Activated naive CD8-positive, alpha-beta T cell treated with anti-CD3 and anti-CD28 coated beads, Interleukin-2, amount 50 U/mL, for 24 hours (primary cell): ENCODE measurements at places on chromosomes 4 and X.

DNA sequence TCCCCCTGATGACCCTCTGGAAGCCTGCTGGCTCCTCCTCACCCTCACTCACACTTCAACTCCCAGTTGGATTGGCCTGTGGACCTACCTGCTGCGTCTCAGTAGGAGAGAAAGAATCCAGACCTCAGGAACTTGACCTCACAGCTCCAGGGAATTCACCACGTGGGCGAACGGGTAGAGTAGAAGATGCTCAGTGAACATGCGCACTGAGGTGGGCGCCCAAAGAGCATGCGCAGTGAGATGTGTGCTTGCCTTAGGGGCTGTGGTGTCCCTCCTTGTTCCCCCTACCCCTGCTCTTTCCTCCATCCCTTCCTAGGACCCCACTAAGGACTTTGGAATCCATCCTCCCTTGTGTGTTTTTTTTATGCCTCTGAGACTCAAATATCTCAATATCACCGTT, 12.9 kb downstream of the FOXR2 start:
- H3K36me3 ChIP-seq, result no peaks in the 10 kb centered on the region
- no peaks in the 10 kb centered on the region for H3K4me1 ChIP-seq
- no peak overlapping the region for H3K4me3 ChIP-seq
- no peak for DNase-seq

- DNase-seq, result no peak
- peaks cover 9% of the 10 kb centered on the region for H3K36me3 ChIP-seq
- peaks cover 78% of the 10 kb centered on the region for H3K27me3 ChIP-seq
- H3K4me1 ChIP-seq, result peaks cover 9% of the 10 kb centered on the region
- no peak overlapping the region for H3K27ac ChIP-seq
- H3K4me3 ChIP-seq, result no peak overlapping the region
These were observed 3.9 kb upstream of the NKX6-1 start for GRCh38 chr4:84502955-84503373.

DNA sequence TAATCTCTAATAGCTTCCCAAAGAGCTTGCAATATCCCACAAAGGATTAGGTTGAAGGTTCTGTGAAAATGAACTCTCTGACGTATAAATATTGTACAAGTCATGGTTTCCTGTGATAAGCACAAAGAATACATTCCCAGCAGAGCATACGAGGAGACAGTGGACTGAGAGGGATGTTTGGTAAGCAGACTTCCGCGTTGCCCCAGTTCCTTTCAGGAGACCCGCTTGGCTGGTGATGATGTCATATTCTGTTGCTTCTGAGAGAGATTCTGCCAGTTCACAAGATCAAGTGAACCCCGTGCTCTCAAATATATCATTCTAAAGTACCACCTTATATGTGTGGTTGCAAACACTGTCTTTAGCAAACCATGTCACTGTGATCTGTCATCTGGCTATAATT, 323.9 kb upstream of the CASK start:
- no peaks in the 10 kb centered on the region for H3K4me1 ChIP-seq
- H3K4me3 ChIP-seq, result no peak overlapping the region
- no peak for DNase-seq
- H3K36me3 ChIP-seq, result no peaks in the 10 kb centered on the region
- H3K27ac ChIP-seq, result no peak overlapping the region

DNA sequence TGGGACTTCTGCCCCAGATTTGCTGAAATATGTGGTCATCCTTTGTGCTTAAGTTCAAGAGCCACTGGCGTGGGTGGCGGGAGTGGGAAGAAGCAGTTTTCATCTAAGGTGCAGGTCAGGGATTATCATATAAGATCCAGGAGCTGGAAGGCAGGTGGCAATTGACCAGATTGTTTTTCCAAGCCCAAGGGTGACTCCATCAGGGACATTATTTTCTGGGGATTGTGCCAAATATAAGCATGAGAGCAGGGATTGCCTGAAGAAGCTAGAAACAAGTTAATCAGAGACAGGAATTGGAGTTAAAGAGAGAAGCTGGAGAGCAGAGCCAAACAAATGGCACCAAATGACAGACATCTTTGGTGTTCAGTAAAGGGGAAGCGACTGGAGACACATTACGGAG, 19.4 kb upstream of the SEL1L3 start:
- no peak for DNase-seq
- peaks cover 14% of the 10 kb centered on the region for H3K4me1 ChIP-seq
- H3K27me3 ChIP-seq, result peaks cover 5% of the 10 kb centered on the region
- no peak overlapping the region for H3K27ac ChIP-seq
- no peaks in the 10 kb centered on the region for H3K36me3 ChIP-seq

DNA sequence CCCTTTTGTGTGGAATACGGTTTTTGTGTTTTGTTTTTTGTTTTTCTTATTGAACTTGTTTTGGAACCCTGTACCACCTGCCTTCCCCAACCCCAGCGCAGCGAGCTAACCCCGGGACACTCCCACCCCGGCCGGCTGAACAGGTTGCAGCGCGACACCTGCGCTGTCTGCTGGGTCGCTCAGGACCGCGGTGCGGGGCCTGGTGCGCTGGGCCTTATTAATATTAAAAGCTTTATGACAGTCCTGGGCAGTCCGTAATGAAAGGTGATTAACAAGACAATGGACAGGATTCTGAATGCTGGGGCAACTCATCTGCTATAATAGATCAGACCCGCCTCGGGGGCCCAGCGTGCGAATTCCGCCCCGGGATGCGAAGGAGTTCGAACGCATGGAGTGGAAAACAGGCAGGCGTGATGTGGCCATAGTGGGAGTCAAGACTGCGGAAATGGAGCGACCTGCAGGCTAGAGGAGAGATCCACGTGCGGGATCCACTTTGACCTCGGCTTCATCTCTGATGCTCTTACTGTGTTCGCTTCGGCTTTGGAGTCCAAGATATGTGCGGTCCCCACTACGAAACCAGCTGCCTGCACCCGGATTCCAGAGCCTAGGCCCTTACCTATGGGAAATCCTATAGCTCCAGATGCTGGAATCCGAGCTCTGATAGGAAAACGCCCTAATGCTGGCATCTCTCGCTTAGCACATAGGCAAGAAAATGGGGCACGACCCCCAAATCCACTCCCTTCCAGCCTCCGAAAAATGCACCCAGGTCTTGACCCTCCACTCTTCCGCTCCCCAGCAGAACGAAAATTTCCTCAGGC, 69.0 kb upstream of the TMEM33 start:
- peaks cover 1% of the 10 kb centered on the region for H3K36me3 ChIP-seq
- no peak overlapping the region for H3K27ac ChIP-seq
- H3K27me3 ChIP-seq, result peaks cover 65% of the 10 kb centered on the region
- H3K4me1 ChIP-seq, result peaks cover 7% of the 10 kb centered on the region
- no peak overlapping the region for H3K4me3 ChIP-seq
- DNase-seq, result no peak

GRCh38 chr4:7313347-7313811, 121.0 kb downstream of the SORCS2 start:
- no peak overlapping the region for H3K4me3 ChIP-seq
- H3K36me3 ChIP-seq, result no peaks in the 10 kb centered on the region
- DNase-seq, result no peak
- no peak overlapping the region for H3K27ac ChIP-seq
- no peaks in the 10 kb centered on the region for H3K27me3 ChIP-seq

GRCh38 chr4:132333724-132334047, 815.4 kb upstream of the PCDH10 start:
- H3K4me3 ChIP-seq, result no peak overlapping the region
- H3K4me1 ChIP-seq, result no peaks in the 10 kb centered on the region
- no peaks in the 10 kb centered on the region for H3K27me3 ChIP-seq
- DNase-seq, result no peak
- no peak overlapping the region for H3K27ac ChIP-seq

- H3K36me3 ChIP-seq, result no peaks in the 10 kb centered on the region
- H3K27ac ChIP-seq, result no peak overlapping the region
- H3K4me3 ChIP-seq, result no peak overlapping the region
- no peaks in the 10 kb centered on the region for H3K27me3 ChIP-seq
These were observed 253.7 kb downstream of the CENPC start for GRCh38 chr4:67291644-67292043.

- H3K36me3 ChIP-seq, result no peaks in the 10 kb centered on the region
- no peak overlapping the region for H3K4me3 ChIP-seq
- peaks cover 28% of the 10 kb centered on the region for H3K27me3 ChIP-seq
- no peak overlapping the region for H3K27ac ChIP-seq
These were observed 30.9 kb downstream of the PDLIM3 start for GRCh38 chr4:185504098-185505047.

- no peaks in the 10 kb centered on the region for H3K27me3 ChIP-seq
- peaks cover 34% of the 10 kb centered on the region for H3K4me1 ChIP-seq
- DNase-seq, result no peak
- no peak overlapping the region for H3K4me3 ChIP-seq
- H3K36me3 ChIP-seq, result peaks cover 5% of the 10 kb centered on the region
These were observed 26.5 kb upstream of the MANBA start for GRCh38 chr4:102787096-102787881.

DNA sequence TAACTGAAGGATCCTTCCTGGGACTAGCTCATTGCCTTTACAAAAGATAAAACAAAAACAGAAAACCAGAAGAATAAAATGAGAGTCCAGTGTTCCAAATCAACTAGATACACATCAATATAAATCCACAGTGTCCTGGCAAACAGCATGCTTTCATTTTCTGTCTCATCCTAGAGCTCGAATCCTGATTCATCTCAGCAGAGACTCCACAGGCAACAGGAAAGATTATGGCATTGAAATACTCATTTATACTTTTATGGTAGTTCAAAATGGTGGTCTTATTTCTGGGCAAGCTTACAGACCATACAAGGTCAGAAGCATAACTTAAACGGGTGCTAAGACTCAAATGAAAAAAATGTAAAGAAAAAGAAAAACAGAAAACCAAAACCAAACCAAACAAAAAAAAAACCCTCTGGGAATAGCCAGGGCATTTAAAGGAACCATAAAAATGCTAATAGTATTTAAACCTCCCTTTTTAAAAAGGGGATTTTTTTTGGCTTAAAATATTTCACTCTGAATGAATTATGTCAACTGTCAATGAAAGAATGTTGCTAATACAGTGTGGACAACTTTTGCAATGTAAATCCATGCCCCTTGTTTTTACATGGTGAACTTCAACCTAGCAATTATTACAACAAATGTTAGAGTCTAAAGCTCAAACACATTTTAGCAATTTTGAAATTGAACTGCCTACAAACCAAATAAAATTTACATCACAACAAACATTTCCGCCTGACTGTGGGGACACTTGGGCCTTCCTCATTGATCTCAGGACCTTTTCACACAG, 57.9 kb downstream of the GPR101 start:
- no peak overlapping the region for H3K27ac ChIP-seq
- no peak overlapping the region for H3K4me3 ChIP-seq
- no peak for DNase-seq
- H3K36me3 ChIP-seq, result no peaks in the 10 kb centered on the region
- no peaks in the 10 kb centered on the region for H3K27me3 ChIP-seq

DNA sequence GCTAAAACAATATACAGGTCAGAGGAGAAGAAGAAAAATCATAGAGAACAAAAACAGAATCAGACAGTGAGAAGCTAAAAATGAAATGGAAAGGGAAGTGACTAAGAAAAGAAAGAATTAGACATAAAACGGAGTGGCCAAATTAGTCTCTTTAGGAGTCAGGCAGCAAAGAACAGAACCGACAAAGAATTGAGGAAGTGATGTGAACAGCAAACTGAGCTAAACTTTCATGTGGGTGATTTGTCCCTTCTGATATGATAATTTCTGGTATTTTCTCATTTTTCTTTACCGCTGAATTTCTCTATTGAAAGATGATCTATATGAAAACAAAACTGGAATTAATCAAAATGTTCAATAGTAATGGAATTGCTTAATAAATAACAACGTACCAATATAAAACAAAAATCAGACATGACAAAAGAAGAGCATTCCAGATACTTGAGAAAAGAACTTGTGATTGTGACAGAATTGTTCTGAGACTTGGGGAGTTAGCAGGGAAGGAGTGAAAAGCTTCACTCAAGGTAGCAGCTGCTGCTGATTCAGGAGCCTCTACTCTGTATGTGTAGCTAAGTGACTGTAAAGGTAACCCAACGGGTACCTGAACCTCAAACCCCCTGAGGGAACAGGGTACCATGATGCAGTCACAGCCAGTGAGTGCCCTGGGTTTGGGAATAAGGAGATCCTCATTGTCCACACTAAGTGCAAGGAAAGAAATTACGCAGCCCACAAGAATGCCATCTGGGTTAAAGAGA, 8.8 kb downstream of the TAPT1 start:
- H3K4me3 ChIP-seq, result peak overlapping the region; percentile 56
- H3K36me3 ChIP-seq, result peaks cover 37% of the 10 kb centered on the region
- peak overlapping the region; percentile 73 for H3K27ac ChIP-seq
- H3K4me1 ChIP-seq, result peaks cover 67% of the 10 kb centered on the region
- H3K27me3 ChIP-seq, result no peaks in the 10 kb centered on the region
- no peak for DNase-seq

DNA sequence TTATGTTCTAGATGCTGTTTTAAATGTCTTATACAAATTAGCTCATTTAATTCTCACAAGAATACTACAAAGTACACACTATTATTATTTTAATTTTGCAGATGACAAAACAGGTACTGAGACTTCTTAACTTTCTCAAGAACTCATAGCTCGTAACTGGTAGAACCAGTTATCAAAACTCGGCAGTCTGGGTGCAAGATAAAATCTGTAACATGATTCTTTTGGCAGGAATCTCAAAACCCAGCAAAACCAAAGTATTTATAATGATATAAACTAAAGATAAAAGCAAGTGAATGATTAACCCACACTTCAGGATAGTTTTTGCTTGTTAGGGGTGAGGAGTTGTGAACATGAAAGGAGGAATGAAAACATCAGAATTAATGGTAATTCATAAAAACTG, 27.6 kb downstream of the CLNK start:
- H3K4me3 ChIP-seq, result peak overlapping the region; percentile 14
- H3K27ac ChIP-seq, result no peak overlapping the region
- peaks cover 26% of the 10 kb centered on the region for H3K4me1 ChIP-seq
- H3K36me3 ChIP-seq, result no peaks in the 10 kb centered on the region

DNA sequence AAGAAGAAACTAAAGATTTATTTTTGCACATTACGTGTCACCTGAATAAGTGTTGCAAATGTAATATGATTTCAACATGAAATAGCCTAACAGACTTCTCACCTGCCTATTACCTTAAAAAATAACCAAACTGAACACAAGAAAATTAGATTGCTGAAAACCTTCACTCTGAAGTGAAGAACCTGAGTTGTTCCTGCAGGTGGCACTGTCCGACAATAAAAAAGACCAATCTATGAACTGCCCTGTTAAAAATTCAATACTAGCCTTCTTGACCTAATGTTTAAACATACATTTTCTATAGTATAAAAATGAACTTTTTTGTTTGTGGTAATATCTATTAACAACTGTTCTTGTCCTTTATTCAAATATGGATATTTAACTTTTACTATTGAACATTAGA, 69.2 kb upstream of the PNPLA4 start:
- no peaks in the 10 kb centered on the region for H3K36me3 ChIP-seq
- H3K27me3 ChIP-seq, result no peaks in the 10 kb centered on the region
- no peak overlapping the region for H3K4me3 ChIP-seq
- peak; percentile 5 for DNase-seq
- H3K27ac ChIP-seq, result no peak overlapping the region
- no peaks in the 10 kb centered on the region for H3K4me1 ChIP-seq

GRCh38 chr4:68591204-68591603, 15.1 kb upstream of the UGT2B17 start:
- H3K27me3 ChIP-seq, result no peaks in the 10 kb centered on the region
- no peaks in the 10 kb centered on the region for H3K4me1 ChIP-seq
- H3K27ac ChIP-seq, result no peak overlapping the region
- DNase-seq, result no peak

GRCh38 chr4:108919226-108919893, 156.5 kb upstream of the ETNPPL start:
- DNase-seq, result no peak
- no peaks in the 10 kb centered on the region for H3K27me3 ChIP-seq
- no peaks in the 10 kb centered on the region for H3K4me1 ChIP-seq
- no peak overlapping the region for H3K27ac ChIP-seq
- H3K36me3 ChIP-seq, result no peaks in the 10 kb centered on the region

- peaks cover 26% of the 10 kb centered on the region for H3K4me1 ChIP-seq
- no peak for DNase-seq
- H3K27ac ChIP-seq, result no peak overlapping the region
- no peak overlapping the region for H3K4me3 ChIP-seq
- H3K36me3 ChIP-seq, result no peaks in the 10 kb centered on the region
These were observed 147.7 kb upstream of the TBL1X start for GRCh38 chrX:9317176-9317575.
